ENCODE measurements at places on chromosomes 12 and 14.

DNA sequence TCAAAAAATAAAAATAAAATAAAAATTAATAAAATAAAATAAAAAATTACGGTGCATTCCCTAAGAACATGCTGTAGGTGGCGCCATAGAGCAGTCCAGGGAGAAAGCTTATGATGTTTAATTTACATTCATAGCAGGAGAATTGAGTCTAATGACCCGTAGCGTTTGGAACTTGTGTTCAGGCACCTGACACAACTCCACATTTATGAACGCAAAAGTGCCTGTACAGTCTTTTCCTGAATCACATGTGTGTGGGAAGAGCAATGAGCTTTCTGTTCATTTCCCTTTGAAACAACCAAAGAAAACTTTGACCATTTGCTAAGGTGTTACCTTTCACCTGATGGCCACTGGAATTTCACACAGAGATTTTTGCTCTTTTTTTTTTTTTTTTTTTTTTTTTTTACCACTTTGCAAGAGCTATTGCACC is 60.6 kb upstream of the KCNA1 start:
- no peak for DNase-seq

DNA sequence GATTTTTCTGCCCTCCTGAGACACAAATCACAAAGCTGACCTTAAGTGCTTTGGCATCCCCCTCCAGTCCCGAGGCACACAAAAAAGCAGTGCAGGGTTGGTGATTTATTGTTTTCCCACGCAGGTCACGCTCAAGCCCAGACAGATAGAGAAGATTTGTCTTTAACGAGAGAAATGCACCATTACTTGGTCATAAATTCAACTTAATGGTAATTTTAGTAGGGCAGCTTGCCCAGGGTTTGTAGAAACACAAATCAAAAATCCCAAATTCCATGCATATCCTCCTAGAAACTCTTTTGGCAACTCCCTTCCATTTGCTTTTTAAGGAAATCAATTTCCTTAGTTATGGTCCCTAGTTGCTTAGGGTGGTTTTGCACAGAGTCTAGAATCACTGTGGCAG is 132.6 kb downstream of the IGF1 start:
- DNase-seq, result no peak

- DNase-seq, result no peak
These were observed 117.0 kb downstream of the EGLN3 start for GRCh38 chr14:33833706-33834465.

GRCh38 chr12:113347107-113347506 is 11.3 kb upstream of the PLBD2 start:
- no peak for DNase-seq

- no peak for DNase-seq
These were observed 147.9 kb upstream of the HIF1A start for GRCh38 chr14:61547186-61548069.

GRCh38 chr14:83856334-83856733 is 1673.6 kb upstream of the FLRT2 start:
- DNase-seq, result no peak

GRCh38 chr12:111445726-111446581 is 40.2 kb downstream of the SH2B3 start:
- no peak for DNase-seq

- DNase-seq, result no peak
These were observed 25.3 kb downstream of the GNS start for GRCh38 chr12:64733857-64734256.

DNA sequence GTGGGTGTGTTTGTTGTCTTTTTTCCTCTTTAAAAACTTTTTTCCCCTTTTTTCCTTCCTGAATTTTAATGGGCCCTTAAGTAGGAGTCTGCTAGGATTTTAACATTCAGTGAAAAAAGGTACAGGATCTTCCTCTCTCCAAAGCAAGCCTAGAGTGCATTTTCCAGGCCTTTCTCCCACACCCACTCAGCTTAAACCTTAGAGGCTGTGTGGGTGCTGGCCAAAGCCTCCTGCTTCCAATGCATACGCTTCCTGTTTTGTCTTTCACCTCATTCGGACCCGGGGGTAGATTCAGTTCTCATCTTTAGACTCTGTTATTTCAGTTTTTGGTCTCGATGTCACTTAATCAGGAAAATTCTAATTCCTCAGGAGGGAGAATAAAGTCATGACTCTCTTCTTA is 51.2 kb downstream of the TMEM30B start:
- DNase-seq, result no peak

DNA sequence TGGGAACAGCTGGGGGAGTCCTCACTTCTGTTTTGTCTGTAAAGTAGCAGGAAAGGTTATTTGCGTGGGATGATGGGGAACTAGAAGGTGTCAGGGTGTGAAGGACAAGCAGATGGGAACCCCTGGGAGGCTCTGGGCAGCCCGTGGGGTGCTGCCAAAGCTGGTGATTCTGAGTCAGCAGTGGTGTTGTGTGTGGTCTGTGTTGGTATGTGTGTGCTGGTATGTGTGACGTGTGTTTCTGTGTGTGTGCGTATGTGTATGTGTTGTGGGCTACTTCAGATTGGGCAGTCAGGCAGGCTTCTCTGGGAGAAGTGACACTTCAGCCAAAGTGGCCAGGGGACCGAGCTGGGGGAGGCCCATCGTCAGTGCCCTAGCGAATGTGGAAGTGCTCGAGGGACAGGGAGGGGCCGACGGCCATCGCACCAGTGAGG is 15.3 kb upstream of the BDKRB2 start:
- no peak for DNase-seq

- no peak for DNase-seq
These were observed 3.9 kb downstream of the PLD4 start for GRCh38 chr14:104928391-104929133.

DNA sequence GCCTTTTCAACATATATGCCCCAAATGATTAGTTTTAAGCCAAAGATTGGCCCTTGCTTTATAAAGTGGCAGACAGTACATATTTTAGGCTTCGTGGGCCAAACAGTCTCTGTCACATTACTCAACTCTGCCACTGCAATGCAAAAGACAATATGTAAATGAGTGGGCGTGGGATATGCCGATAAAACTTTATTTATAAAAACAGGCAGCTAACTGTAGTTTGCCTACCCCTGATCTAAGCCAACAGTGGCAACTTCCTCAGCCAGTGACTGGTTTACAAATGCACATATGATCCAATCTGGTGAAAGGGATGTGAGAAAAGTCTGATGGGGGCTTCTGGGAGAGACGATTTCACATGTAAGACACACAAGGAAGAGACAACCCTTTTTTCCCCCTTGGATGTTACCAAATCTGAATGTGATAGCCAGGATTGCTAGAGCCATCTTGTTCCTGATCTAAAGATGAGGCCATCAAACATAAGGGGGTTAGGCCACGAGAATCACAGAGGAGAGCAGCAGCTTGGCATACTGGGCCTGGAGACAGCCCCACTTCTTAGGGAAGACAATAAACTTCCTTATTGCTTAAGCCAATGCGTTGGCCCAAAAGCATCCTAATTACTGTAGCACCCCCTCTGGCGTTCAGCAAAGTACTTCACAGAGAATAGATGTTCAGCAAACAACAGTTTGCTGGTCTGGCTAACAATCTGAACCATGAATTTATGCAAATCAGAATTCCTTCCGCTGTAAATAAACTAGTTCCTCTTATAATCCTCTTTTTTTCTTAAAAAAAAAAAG is 75.2 kb upstream of the TMCC3 start:
- DNase-seq, result no peak

- DNase-seq, result no peak
These were observed 37.1 kb downstream of the SOCS2 start for GRCh38 chr12:93609281-93610192.

DNA sequence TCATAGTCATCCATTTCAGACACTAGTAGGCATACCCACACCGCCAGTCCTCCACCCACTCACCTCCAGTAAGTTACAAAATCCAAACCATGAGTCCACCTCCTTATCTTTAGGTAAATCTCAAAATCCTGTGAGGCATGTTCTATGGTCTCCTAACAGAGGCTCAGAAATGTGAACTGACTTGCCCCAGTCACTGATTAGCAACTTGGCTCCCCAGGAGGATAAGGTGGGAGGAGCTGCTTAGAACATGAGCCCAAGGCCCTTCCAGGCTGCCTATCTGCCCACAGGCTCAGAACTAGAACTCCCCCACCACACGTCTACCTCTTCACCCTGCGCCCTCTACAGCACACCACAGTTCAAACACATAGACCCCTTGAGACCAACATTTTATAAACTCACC is 19.9 kb downstream of the SETD3 start:
- no peak for DNase-seq

GRCh38 chr12:60335745-60336144 is 739.9 kb downstream of the SLC16A7 start:
- no peak for DNase-seq

- DNase-seq, result no peak
These were observed 204.2 kb upstream of the PLXNC1 start for GRCh38 chr12:93944201-93944600.

DNA sequence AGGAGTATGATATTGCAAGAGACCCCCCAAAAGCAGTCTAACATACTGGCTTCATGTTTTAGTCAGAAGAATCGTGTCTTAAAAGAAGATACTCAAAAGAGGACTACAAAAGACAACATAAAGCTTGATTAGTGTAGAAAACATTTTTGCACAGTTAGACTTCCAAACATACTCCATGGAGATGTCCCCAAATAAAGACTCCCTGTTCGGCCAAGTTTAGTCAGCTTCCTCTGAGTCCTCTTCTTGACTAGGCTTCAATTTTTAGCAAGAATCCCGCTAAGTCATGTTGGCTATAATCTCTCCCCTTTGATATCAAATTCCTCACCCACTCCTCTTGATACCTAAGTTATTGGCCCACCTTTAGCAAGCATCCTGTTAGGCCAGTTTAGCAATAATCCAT is 298.0 kb downstream of the RMST start:
- no peak for DNase-seq

GRCh38 chr14:55416866-55417265 is 5.2 kb upstream of the ATG14 start:
- no peak for DNase-seq

- DNase-seq, result no peak
These were observed at the start of gene DBX2 for GRCh38 chr12:45050751-45051571. DBX2 (minus strand) TSS chr12:45051099; CDS start chr12:45050927, 172 bp downstream.

GRCh38 chr12:114443607-114444421 is 37.9 kb upstream of the TBX5 start:
- no peak for DNase-seq

DNA sequence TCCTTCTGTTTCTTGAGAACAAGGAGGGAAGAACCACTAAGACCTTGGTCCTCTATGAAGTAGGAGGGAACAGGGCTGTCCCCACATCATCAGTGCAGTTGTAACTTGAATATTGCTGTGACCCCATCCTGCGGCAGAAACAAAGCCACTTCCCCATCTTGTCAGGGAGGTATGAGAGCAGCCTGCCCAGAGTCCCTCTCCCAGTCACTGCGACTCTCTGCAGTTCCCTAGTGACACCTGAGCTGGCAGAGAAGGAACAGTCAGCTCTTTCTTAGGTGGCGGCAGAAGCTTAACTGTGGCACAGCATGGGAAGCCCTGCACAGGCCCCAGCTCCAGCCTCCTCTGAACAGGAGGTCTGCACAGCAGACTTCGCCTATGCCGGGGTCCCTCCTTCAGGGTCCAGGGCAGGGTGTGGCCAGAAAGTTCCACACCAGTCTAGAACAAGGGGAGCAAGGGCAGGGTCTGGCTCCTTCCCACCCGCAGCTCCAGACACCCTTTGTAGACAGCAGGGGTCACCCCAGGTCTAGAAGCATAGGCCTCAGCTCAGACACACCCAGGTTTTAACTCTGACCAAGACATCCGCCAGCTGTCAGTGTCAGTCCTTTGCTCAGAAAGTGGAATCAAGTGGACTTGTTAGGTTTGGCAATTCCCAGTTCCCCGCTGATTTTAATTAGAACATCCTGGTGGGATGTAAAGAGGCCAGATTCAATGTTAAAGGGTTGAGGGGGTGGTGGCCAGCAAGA is 36.8 kb downstream of the DEGS2 start:
- no peak for DNase-seq

DNA sequence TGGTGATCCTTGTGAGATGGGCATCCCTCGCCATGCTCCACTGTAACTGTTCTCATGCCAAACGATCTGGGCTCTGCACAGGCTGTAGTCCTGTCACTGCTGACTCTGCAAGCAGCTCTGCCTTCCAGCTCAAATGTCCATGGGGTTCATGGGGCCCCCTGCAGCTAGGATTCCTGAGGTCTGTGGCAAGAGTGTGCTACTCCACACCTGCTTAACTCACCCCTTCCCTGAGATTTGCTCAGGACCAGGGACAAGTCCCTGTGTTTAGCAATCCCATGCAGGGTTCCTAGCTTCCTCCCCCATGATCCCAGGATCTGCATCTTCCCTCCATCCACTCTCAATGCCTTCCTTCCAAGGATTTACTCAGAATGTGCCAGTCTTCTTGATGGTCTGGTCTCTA is 241.0 kb downstream of the ASCL1 start:
- no peak for DNase-seq

GRCh38 chr14:23525611-23526010 is 26.0 kb downstream of the ZFHX2 start:
- no peak for DNase-seq

GRCh38 chr12:83199069-83199468 is 512.4 kb downstream of the TMTC2 start:
- no peak for DNase-seq

DNA sequence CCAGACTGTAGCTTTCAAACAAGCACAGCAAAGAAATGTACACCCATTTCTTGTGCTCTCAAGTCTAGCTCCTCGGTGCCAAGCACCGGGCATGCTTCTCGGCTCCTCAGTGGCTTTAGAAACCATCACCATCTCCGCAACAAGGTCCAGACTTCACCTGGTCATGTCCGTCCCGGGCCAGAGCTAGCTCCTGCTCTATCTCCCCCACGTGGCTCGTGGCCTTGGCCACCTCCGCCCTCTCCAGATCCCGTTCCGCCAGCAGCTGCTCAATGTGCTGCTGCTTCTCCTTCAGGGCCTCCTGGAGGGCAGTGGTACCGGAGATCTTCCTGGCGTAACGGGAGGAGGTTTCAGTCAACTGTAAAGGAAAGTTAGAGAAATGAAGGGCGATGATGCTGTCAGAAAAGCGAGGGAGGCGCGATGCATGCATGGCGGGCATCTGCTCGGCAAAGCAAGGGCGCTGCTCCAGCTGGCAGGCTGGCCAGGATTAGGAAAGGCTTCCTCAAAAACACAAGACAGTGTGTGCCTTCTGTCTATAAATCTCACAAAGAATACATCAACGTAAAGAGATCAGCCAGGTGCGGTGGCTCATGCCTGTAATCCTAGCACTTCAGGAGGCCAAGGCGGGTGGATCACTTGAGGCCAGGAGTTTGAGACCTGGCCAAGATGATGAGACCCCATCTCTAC is 67.4 kb downstream of the CLIP1 start:
- no peak for DNase-seq

All from stimulated activated CD8-positive, alpha-beta memory T cell treated with anti-CD3 and anti-CD28 coated beads, Interleukin-7, amount 100 ng/mL, for 1 hour (primary cell).